AG20443 (cell line): ENCODE measurements at places on chromosomes 11 and 22.

DNA sequence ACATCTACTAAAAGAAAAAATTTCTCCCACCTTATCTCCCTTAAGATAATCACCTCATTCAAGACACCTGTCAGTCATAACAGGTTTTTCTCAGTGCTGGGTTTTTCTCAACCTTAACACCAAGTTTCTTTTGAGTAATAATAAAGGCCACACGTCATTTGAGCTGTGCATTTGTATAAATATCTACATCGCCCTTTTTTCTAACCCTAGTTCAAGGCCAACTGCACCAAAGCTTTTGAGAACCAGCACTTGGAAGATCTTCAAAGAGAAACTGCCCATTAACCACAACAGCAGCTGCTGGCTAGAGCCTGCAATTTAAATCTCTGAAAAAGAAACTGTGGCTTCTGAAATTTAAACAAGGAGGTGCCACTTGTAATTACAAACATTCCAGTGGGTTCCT lies 6.9 kb downstream of the CADM1 start:
- DNase-seq: no peak

DNA sequence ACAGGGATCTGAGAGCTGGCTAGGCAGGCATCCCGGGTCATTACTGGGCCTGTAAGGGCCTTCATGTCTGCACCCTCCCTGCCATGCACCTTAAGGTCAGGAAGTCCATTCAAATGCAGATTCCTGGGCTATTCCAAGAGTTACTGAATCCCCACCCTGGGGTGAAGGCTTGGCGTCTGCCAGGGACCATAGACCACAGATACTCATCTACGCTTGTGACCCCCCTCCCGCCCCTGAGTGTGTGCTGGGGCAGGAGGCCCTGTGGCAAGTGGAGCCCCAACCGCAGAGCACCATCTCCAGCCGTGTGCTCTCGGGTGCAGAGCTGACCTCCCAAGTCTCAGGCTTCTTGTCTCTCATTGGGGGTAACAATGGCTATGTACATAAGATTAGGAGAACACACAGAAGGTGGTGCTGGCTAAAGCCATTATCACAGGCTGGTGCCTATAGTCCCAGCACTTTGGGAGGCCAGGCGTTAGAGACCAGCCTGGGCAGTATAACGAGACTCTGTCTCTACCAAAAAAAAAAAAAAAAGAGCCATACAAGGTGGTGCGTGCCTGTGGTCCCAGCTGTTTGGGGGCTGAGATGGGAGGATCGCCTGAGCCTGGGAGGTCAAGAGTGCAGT lies 19.1 kb upstream of the KCNQ1OT1 start:
- no peak for DNase-seq

DNA sequence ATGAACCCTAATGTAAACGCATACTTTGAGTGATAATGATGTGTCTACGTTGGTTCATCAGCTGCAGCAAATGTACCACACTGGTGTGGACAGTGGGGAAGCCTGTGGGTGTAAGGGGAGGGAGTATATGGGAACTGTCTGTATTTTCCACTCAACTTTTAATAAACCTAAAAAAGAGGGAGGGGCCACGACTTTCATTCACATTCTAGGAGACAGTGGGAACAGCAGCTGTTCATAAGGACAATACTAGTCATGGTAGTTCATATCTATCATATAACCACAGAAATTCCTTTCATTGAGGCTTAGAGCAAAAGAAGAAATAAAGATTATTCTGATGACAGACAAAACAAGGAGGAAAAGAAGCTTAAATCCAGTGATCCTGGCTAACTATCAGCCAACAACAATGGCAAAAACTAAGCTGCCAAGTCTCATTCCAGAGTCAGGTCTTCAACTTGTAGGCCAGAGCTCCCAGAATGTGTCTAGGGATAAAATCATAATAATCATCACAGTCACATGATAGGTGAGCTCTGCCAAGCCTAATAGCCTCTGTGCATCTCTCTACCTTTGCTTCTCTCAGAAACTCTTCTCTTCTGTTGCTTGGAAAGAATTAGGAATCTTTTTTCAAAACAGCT lies 59.4 kb upstream of the CHRM4 start:
- DNase-seq: peak; percentile 28

DNA sequence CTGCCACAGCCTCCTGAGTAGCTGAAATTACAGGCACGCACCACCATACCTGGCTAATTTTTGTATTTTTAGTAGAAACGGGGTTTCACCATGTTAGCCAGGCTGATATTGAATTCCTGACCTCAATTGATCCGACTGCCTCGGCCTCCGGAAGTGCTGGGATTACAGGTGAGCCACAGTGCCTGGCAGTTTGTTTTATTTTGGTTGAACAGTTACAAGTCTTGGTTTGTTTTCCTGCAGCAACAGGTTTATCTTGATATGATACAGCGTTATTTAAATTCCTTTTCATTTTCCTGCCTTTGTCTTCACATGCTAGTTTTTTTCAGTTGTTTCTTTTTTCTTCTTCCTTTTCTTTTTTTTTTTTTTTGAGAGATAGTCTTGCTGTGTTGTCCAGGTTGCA lies 4.0 kb upstream of the SLC3A2 start:
- DNase-seq: no peak

DNA sequence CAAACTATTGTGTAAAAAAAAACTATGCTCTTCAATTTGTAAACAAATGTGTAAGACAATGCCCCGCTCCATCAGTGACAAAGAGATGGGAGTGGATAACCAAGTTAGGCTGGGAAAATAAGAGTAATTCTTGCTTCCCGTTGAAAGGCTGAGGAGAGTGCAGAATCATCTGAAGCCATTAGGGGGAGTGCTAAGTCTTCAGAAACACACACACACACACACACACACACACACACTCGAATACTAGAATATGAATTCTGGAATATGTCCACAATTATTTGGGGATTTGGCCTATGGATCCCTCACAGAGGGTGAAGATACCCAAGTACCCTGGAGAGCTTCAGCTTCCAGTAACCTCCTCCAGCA lies 27.8 kb upstream of the ROBO3 start:
- peak; percentile 71 for DNase-seq

GRCh38 chr11:845872-846495 lies 3.3 kb downstream of the TSPAN4 start:
- DNase-seq: no peak

- DNase-seq: no peak
These were observed 88.6 kb downstream of the TEAD1 start for GRCh38 chr11:12762696-12763324.

DNA sequence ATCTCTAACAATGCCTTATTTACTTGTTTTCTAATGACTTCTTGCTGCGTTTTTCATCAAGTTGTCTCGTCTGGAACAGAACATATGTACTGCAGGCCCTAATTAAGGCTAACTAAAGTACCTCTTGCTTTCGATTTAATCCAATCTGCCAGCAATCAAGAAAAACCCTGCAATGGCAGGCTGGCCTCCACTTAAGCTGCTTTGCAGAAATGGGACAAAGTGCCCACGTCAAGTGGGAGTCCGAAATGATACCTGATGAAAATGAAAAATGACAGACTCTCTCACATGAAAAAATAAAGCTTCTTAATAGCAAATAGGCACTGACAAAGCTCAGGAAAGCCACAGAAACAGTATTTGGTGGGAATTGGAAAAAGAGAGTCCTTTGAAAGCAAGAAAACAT lies 1454.7 kb downstream of the FAM181B start:
- no peak for DNase-seq

DNA sequence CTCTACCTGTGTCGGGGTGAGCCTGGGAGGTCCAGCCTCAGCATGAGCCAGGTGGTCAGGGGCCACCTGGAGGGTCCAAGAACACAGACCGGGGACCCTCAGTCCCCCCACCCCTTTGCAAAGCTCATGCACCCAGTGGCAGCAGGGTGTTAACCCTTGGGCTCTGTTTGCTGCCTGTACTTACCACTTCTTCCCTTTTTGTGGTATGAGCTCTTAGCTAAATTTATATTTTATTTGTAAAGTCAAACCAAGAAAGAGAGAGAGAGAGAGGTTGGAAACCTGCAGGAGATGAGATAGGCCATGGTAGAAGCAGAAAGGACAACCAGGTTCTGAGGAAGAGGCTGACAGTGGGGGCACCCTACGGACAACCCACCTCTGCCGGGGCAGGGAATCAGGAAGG lies 29.9 kb downstream of the IL10RA start:
- no peak for DNase-seq
